ENCODE measurements at places on chromosomes 1 and 21. TPM values are rescaled to one million over a fixed set of nuclear protein-coding genes. Genes with fewer than 3 reads are reported as not detected.

Gene C1orf115
- 5.8 TPM for total RNA-seq

Gene NES
- total RNA-seq, result 1.4 TPM

Gene ITLN2
- 0.57 TPM for total RNA-seq

Gene RPL5
- 1,261 TPM for total RNA-seq

Gene IKBKE
- 7.7 TPM for total RNA-seq

Measured in A549 treated with GW870086 at 1 μM for 4 hours (cell line).